Vagina (tissue), 2 donors: ENCODE measurements at places on chromosomes 3 and 15. TPM values are rescaled to one million over a fixed set of nuclear protein-coding genes. Genes with fewer than 3 reads are reported as not detected.

Gene STAB1
- total RNA-seq = 124 TPM

Gene C3orf85
- total RNA-seq = not detected

Gene GOLGA6A
- total RNA-seq = 0.25 TPM

Gene DPPA4
- not detected for total RNA-seq

Gene FAM162A
- total RNA-seq = 29.7 TPM

Gene TLR9
- not detected for total RNA-seq

DNA sequence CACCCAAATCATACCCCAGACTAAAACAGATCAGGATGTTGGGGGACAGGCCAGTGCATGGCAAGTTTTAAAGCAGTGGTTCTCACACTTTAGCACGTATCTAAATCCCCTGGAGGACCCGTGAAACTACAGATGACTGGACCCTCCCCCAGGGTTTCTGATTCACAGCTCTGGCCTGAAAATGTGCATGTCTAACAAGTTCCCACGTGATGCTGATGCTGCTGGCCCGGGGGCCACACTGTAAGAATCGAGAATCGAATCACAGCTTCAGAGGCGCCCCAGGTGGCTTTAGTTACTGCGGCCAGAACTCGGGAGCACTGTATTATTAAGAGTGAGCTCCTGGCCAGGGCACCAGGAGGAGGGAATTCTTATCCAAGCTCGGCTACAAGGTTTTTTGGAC, 11.6 kb downstream of the ADAMTS17 start:
- DNase-seq = no peak

- DNase-seq = no peak
These were observed 44.3 kb downstream of the PTPRG start for GRCh38 chr3:61605589-61606175.

- DNase-seq = no peak
These were observed 1108.5 kb upstream of the EPHA6 start for GRCh38 chr3:95705786-95706418.

DNA sequence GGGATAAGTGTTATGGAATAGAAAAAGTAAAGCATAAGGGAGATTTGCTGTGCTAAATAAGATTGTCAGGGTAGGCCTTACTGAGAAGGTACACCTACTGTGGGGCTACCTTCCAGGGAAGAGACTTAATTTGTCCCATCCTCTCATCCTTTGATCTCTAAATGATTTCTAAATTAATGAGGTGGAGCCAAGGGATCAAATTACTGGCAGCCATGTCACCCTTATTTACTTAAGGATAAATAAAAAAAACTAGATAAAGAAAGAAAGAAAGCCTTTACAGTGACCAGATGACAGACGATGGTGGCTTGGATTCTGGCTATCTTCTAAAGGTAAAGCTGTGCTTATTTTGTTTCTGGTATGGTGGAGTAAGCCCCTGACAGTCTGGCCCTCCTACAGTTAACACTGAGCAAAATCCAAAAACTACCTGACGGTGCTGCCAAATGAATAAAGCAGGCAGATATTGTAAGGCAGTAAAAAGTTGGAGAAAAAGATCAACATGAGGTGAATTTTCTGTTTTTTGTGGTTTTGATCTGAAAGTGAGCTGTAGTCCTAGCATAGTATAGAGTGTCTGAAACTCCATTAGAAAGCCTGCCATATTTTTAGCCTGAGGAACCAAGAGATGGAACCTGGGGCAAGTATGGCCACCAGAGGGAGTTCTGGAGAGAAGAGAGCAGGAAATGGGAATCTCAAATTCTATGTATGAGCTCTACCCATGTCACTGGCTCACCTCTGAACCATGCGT, 285.1 kb upstream of the MANF start:
- DNase-seq = no peak

DNA sequence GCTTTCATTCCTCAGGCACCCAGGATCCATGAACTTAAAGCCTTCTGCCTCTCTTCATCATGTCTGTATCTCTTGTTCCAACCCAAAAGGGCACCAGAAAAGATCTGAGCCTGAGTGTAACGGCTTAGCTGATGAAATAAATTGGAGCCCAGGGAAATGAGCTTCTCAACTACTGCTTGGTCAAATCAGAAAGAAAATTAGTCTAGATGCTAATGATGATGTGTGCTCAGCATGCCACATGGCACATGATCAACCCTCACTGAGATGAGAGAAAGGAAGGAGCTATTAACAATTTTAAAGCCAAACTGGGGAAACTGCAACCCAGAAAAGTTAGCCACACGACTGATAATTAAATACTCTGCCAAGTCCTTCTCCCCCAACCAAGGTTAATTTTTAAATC, 325.7 kb downstream of the CNTN3 start:
- no peak for DNase-seq

DNA sequence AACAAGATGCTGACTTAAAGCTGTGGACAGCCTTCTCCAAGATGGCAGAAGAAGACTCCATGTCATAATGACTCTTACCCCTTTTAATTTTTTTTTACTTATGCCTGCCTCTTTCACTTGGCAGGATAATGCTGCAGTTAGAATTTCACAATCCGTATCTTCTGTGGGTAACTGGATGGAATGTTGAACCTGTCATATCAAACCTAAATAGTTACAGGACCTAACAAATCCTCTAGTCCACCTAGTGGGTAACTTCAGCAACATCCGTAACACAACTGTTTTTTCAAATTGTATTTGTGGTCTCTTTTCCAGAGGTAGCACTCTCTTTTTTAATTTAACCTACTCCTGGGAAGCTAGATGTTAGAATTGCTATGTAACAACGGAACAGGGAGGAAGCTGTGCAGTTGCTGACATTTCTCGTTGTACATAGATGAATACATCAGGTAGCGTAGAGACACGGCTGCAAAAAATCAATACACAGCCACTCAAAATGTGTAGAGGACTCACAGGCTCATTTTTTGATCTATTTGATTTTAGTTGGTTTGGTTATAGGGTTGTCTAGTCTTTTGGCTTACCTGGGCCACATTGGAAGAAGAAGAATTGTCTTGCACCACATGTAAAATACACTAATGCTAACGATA, 43.9 kb upstream of the TRPM1 start:
- DNase-seq = no peak

DNA sequence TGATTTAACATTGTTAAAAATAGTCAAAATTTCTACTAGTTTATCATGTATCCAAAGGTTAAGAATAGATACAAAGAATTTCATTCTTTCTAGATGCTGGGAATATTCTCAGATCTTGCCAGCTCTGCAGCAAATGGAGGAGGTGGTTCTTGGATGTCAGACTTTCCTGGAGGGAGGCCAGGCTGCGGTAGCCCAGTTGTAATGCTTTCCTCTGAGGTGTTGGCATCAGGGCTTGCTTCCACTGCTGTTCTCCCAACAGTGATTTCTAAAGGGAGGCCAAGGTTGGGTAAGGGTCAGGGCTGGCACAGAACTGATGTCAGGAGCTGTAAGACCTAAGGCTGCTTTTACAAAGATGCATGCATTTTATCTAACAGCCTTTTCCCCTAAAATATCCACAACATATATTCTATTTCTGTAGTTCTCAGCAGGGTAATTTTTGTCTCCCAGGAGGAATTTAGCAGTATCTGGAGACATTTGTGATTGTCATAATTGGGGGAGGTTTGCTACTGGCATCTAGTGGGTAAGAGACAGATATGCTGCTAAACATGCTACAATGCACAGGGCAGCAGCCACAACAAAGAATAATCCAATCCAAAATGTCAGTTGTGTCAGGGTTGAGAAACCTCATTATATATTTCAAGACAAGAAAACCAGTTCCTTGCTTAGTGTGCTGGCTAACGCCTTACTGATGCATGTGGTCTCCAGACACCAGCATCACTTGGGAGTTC, 42.0 kb upstream of the SPTSSB start:
- no peak for DNase-seq

DNA sequence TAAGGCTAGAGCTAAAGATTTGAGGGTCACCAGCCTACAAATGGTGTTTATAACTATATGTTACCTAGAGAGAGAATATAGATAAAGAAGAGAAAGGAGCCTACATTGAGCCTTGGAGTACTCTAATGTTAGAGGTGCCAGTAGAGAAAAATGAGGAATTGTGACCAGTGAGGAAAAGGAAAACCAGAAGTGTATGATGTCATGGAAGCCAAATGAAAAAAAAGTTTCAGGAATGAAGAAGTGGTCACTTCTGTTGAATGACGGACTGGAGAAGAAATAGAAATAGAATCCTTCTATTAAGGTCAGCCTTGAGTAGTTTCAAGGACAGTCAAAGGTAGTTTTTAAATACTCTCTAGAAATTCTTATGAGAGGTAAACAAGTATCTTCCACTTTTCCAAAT, 51.2 kb upstream of the MLF1 start:
- DNase-seq = no peak

DNA sequence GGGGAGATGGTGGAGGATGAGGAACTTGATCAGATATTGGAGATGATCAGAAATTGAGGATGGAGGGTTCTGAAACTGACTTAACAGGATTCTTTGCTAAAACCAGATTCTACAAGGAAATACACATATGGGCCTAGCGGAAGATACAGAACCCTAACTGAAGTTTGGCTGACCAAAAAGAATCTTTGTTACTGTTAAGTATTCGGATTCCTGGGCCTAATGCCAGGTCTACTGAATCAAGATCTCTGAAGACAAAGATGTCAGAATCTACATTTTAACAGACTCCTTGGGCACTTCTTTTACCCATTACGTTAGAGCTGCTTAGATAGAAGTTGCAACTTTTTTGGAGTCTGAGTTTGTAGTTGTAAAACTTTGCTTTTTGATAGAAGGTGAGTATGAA, 137.7 kb downstream of the FNDC3B start:
- no peak for DNase-seq

- DNase-seq = no peak
These were observed 632 bp downstream of the MTHFS start for GRCh38 chr15:79896131-79896633.

GRCh38 chr15:63197626-63198025, 8.2 kb downstream of the RAB8B start:
- no peak for DNase-seq

GRCh38 chr15:38714309-38715072, 149.9 kb upstream of the RASGRP1 start:
- DNase-seq = no peak

GRCh38 chr3:10927551-10927950, 65.0 kb upstream of the SLC6A1 start:
- no peak for DNase-seq

DNA sequence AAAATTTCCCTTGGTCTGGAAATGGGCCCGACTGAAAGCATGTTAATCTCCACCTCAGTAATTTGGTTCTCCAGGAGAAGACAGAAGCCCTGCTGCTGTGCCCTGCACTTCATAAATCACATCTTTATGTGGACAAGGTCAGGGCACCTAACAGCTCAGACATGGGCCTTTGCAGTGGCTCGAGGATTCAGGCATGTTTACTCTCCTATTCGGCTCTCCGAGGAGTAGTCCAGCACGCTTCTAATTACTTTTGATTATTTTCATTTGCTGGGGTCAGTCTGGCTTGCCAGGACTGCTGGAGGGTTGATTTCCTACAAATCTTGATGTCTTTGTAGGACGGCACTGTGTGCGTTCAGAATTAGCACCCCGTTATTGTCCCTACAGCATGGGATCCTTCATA, 511.2 kb downstream of the MECOM start:
- DNase-seq = no peak

- no peak for DNase-seq
These were observed 219.9 kb downstream of the CHST2 start for GRCh38 chr3:143339451-143339850.

GRCh38 chr3:168467115-168467714, 371.5 kb upstream of the GOLIM4 start:
- DNase-seq = no peak

DNA sequence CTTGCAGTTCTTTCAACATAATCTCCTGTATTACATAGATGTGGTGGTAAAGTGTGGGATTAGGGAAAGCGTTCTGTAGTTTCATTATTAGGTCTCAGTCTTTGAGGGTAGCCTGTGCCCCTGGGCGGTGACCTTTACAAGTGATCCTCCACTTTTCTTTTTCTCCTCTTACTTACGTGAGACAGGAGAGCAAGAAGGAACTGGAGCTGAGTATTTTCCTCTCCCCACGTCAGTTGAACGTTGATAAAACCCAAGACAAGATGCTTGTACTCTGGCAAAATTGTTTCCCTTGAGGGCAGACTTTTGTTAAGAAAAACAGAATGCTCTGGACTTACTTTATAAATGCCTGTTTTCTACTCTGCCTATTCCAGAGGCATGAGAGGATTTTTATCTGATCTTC, 378.7 kb downstream of the ZNF385D start:
- DNase-seq = no peak

DNA sequence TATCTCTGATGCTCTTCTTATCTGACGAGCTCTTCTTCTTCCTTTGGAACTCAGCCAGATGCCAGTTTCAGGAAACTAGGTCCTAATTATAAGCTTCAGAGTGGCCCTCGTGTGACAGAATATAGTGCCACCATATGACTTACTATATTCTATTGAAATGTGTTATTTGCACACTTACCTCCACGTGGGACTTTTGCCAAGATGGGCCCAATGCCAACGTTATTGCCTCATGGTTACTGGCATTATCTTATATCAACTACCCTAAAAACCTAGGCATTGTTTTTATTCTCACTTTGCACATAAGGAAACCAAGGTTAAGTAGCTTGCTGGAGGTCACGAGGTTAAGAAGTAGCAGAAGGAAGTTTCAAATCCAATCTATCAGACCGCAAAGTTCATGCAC, 71.3 kb upstream of the SLCO3A1 start:
- no peak for DNase-seq

DNA sequence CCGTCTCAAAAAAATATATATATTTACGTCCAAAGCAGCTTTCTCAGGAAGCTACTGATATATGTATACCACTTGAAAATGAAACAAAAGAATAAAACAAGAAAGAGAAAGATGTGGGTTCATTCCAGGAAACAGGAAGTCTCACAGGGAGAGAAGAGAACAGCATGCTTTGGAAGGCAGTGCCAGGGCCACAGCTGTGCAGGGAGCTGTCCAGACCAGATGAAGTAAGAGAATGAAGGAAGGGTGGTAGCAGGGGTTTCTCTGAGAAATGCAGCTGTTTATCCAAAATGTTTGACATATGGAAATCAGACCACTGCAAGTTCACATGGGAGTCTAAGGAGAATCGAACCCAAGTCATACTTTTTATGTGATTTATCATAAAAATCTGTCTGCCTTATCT, 8.9 kb upstream of the GPR27 start:
- DNase-seq = no peak

DNA sequence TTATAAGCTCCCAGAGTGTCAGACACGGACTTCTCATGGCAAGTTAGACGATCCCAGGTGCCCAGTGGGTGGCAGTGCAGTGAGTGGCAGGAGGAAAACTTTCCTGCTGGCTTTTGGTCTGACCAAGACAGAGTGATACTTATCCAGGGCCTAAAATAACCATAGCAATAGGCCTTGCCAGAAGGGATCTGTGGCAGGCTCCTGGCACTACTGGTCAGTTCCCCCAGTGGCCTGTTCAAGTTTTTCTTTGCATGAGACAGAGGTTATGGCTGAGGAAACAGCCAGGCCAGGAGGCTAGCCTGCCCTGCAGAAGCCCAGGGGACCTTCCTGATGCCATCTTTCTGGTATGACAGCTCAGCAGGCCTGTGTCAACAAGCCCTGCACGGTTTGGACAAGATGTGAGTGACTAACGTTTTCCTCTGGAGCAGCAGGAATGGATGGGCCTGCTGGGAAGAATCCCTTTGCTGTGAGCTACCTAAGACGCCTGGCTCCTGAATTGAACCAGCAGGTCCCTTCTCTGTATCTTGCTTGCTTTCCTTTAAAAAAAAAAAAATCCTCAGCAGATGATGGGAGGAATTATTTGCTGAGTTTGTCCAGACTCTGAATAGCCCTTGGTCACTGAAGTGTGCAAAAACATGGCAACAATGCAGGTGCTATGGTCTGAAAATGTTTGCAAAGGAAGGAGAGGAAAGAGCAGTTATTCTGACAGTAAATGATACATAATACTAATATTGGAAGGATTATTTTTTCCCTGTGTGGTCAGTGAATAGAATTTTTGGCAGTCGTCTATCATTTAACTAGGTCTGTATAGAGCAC, 18.0 kb downstream of the SCG5 start:
- no peak for DNase-seq
